ENCODE measurements at places on chromosomes 1 and 21.

DNA sequence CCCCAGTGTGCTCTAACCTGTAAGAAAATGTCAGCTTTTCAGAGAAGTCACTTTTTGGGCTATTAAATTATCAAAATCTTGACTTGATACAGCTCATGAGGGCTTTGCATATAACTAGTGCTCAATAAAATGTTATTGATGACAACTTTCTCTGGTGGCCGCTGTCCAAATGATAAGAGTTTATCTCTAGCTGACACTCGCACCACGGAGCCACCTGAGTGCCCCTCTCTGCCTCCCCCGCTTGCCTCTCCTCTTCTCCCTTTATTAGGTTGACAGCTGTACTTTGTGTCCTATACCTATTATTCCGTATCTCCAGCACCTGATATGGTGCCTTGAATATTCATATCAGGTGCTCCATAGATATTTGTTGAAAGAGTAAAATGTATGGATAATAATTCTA is 82.8 kb downstream of the PHTF1 start:
- DNase-seq: no peak

- DNase-seq: no peak
Measured at GRCh38 chr1:47650205-47650604, 212.4 kb downstream of the FOXD2 start.

DNA sequence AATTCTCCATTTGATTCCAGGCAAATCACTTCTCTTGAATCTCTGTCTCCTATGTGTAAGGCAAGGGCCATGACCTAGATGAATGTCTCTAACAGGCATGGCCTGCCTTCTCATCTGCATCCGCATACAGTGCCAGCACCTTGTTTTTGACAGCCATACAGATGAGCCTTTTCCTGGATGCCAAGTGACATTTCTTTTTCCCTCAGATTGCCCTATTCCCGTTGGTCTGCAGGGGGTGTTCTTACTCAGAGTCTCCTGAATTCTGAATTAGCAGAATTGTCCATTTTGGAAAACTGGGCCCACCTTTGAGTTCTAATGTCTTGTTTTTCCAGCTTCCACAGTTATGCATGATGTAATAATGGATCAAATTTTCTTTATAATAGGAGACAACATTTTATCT is 88.0 kb upstream of the ADAR start:
- no peak for DNase-seq

DNA sequence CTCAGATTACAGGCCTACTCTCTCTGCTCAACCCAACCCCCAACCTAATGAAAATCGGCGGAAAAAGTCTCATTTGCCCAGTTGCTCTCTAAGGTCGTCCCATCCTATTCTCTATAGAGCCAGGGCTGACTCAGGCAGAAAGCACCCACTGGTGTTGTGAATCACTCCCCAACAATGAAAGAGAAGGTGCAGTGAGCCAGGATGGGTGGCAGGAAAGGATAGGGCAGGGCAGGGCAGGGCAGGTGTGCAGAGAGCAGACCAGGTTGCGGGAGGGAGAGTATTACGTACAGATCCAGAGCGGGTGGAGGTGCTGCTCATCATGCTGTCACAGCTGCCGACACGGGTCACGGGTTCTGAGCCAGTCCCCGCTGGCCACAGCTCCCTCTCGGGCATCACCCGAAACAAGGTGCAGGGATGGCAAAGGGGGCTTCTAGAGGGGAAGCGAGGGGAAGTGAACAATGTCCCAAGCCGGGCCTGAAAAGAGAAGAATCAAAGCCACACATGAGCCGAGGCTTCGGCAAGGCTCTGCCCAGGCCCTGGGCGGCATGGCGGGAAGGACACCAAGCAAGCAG is 5.3 kb downstream of the C1orf116 start:
- DNase-seq: no peak

DNA sequence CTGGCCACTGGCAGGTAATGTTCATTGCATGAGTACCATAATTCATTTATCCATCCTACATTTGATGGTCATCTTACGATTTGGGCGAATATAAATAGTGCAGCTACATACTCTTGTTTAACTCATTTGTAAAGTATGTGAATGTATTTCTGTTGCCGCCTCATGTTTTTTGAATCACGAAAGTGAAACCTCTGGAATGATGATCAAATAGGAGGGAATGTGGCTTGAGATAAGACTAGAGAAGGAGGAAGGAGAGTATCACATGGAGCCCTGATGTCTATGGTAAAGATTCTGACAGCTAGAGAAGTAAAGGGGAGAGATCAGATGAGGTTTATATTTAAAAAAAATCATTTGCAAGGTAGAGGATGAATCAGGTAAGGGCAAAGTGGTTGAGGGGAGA is 8.0 kb downstream of the MRPS14 start:
- no peak for DNase-seq

Measured in stimulated activated CD8-positive, alpha-beta memory T cell treated with anti-CD3 and anti-CD28 coated beads, Interleukin-15, amount 100 ng/mL, for 24 hours (primary cell).